ENCODE measurements at places on chromosomes 12 and 14.

- DNase-seq: no peak
Measured at GRCh38 chr14:100777366-100777817, 48.5 kb upstream of the MEG3 start.

GRCh38 chr12:67562513-67563287 is 85.8 kb upstream of the DYRK2 start:
- no peak for DNase-seq

- no peak for DNase-seq
Measured at GRCh38 chr12:95181103-95181502, 36.2 kb downstream of the FGD6 start.

GRCh38 chr14:21891921-21892320 is 218.3 kb upstream of the OR4E1 start:
- no peak for DNase-seq

- no peak for DNase-seq
Measured at GRCh38 chr12:59941461-59941860, 345.6 kb downstream of the SLC16A7 start.

GRCh38 chr12:24414480-24414879 is 465.0 kb upstream of the SOX5 start:
- no peak for DNase-seq

GRCh38 chr12:101552277-101552676 is 42.5 kb upstream of the MYBPC1 start:
- no peak for DNase-seq

DNA sequence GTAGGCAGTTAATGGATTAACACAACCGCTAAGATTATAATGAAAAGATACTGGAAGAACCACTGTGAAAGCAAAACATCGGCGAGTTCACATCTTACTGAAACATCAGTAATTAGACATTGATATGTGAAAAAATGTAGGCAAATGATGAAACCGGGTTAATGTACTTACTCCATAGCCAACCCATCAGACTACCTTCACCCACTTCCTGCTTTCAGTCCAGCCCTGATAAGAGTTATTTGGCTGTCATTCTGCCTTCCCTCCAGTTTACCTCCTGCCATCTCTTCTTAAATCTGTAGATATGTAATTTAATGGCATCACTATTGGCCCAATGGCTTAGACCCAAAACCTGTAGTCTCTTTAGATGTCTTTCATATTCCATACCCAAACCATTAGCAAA is 46.0 kb upstream of the LGR5 start:
- no peak for DNase-seq

DNA sequence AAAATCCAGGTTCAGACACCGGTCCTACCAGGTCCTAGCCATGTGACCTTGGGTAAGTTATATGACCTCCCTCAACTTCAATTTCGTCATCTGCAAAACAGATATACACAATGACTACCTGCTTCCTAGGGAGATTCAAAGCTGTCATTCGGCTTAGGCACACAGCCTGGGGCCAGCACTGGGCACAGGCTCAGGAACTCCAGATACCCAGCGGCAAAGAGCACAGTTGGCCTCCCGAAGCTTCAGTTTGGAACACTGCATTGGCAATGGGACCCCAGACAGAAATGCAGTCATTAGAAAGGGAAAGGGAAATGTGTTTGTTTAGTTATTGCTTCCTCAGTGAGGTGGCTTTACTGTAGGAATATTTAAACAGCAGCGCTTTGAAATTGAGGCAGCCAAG is 11.4 kb downstream of the PLEKHG6 start:
- DNase-seq: no peak

Data from SW 1271 (cell line).